GM23338 (cell line): ENCODE measurements at places on chromosomes 3 and 15. TPM values are rescaled to one million over a fixed set of nuclear protein-coding genes. Genes with fewer than 3 reads are reported as not detected.

The CDHR4 gene
- total RNA-seq: 0.24 TPM in 1 of 2 replicates, not detected in the other

- 0 out of 2 replicates have a peak, but pooled peaks cover 4% of the 10 kb centered on the region for H3K27me3 ChIP-seq
- DNase-seq: no peak
- H3K4me1 ChIP-seq: no peaks in the 10 kb centered on the region
- H3K4me3 ChIP-seq: no peak overlapping the region
- H3K27ac ChIP-seq: no peak overlapping the region
These were observed 380.5 kb upstream of the CFAP20DC start for GRCh38 chr3:59430341-59430740.

- no peak overlapping the region for H3K4me3 ChIP-seq
- H3K4me1 ChIP-seq: no peaks in the 10 kb centered on the region
- H3K36me3 ChIP-seq: no peaks in the 10 kb centered on the region
These were observed 79.0 kb downstream of the NEDD4 start for GRCh38 chr15:55914446-55914845.

- H3K4me1 ChIP-seq: peaks cover 4% of the 10 kb centered on the region; the same call in 1 of the 2 replicates
- H3K27ac ChIP-seq: no peak overlapping the region
- no peaks in the 10 kb centered on the region for H3K36me3 ChIP-seq
- no peak overlapping the region for H3K4me3 ChIP-seq
- no peak for DNase-seq
- no peaks in the 10 kb centered on the region for H3K27me3 ChIP-seq
These were observed 66.4 kb downstream of the RFTN1 start for GRCh38 chr3:16447135-16447534.

DNA sequence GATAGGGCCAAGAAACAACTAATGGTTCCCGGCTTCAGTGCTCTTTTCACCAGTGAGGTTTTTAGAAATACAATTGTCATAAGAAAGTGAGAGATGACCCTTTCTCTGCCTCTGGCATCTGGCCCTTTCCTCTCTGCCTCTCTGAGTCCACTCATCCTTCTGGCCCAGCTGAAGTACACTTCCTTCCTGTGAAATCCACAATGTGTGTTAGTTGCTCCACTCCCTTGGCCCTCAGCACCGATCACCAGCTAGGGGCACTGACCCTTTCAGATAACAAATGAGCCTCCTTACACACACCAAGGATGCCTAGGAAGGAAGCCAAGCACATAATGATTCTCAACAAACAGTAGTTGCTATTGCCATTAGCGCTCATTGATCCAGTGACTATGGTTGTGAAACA lies 2.9 kb upstream of the CAV3 start:
- no peak for DNase-seq
- no peaks in the 10 kb centered on the region for H3K27me3 ChIP-seq
- no peak overlapping the region for H3K4me3 ChIP-seq
- no peaks in the 10 kb centered on the region for H3K36me3 ChIP-seq
- H3K4me1 ChIP-seq: peaks cover 8% of the 10 kb centered on the region

- no peak for DNase-seq
- no peaks in the 10 kb centered on the region for H3K4me1 ChIP-seq
- H3K36me3 ChIP-seq: no peaks in the 10 kb centered on the region
- no peak overlapping the region for H3K27ac ChIP-seq
- H3K4me3 ChIP-seq: no peak overlapping the region
- H3K27me3 ChIP-seq: no peaks in the 10 kb centered on the region
These were observed 361.3 kb upstream of the THBS1 start for GRCh38 chr15:39219608-39220007.
